ENCODE measurements at places on chromosomes 1 and 21. TPM values are rescaled to one million over a fixed set of nuclear protein-coding genes. Genes with fewer than 3 reads are reported as not detected.

GRCh38 chr1:89670163-89670562 is 37.2 kb downstream of the LRRC8C start:
- H3K27me3 ChIP-seq: no peaks in the 10 kb centered on the region
- peaks cover 81% of the 10 kb centered on the region for H3K4me1 ChIP-seq
- DNase-seq: peak; percentile 70
- no peaks in the 10 kb centered on the region for H3K36me3 ChIP-seq
- peak overlapping the region; percentile 39 for H3K27ac ChIP-seq
- H3K4me3 ChIP-seq: no peak overlapping the region

The E2F2 gene
- 19.6 TPM for total RNA-seq

- DNase-seq: no peak
- H3K4me1 ChIP-seq: no peaks in the 10 kb centered on the region
- no peak overlapping the region for H3K27ac ChIP-seq
- no peak overlapping the region for H3K4me3 ChIP-seq
- H3K36me3 ChIP-seq: no peaks in the 10 kb centered on the region
Measured at GRCh38 chr1:91754348-91754747, 131.6 kb downstream of the TGFBR3 start.

- no peak for DNase-seq
- H3K27me3 ChIP-seq: no peaks in the 10 kb centered on the region
- no peaks in the 10 kb centered on the region for H3K36me3 ChIP-seq
- H3K27ac ChIP-seq: no peak overlapping the region
- peaks cover 42% of the 10 kb centered on the region for H3K4me1 ChIP-seq
Measured at GRCh38 chr1:53586765-53587164, 127.6 kb downstream of the DMRTB1 start.

The TNFSF18 gene
- total RNA-seq: not detected

DNA sequence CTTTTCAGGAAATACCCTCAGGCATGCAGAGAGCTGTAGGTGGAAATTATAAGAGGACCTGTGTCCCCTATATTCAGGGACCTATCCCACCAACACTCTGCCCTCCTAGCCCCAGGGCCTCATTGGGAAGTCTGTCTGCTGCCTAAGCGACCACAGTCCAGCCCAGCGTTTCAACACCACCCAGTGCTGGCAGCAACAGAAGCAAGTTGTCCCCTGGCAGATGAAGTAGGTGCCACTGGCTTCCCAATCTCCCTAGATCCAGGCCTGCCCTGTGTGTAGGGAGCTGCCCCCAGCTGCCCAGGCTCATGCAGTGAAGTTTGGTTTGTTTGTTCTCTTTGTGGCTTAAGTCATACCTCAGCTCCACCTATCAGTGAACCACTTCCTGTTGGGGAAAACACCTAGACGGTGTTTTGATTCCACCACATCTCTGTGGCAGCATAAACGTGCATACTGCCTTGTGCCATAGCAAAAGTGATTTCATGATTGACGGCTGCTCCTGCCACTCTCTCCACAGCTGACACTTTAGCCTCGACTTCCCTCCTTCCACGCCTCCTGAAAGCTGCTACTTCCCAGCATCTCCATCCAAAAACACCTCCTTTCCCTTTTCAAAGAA is 8.1 kb upstream of the LEFTY1 start:
- peaks cover 44% of the 10 kb centered on the region for H3K4me1 ChIP-seq
- no peaks in the 10 kb centered on the region for H3K27me3 ChIP-seq
- peak overlapping the region; percentile 48 for H3K4me3 ChIP-seq
- DNase-seq: peak; percentile 85
- no peaks in the 10 kb centered on the region for H3K36me3 ChIP-seq

The AKT3 gene
- total RNA-seq: 49.6 TPM

GRCh38 chr1:158732524-158732923 is 12.0 kb upstream of the OR6K3 start:
- no peak for DNase-seq
- H3K4me3 ChIP-seq: no peak overlapping the region
- no peaks in the 10 kb centered on the region for H3K4me1 ChIP-seq

- DNase-seq: no peak
Measured at GRCh38 chr1:27099587-27100334, 55.2 kb downstream of the SLC9A1 start.

DNA sequence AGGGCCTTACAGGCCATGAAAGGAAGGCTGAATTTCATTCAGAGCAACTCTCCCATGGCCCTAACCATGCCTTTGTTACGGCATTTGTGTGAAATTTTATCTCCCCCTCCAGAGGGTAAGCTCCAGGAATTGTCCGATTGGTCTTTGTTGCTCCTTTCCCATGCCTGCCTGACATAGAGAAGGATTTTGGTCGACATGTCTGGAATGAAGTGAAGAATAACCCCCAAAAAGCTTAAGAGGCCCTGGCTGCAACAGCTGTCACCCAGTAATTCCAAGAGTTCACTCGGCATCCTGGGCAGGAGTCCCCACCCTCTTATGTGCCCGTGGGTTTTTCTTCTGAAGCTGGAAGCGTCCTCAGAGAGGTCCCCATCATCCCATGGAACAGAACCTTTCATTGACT is 20.6 kb downstream of the CDA start:
- H3K4me1 ChIP-seq: no peaks in the 10 kb centered on the region
- no peak overlapping the region for H3K27ac ChIP-seq
- H3K36me3 ChIP-seq: no peaks in the 10 kb centered on the region
- DNase-seq: no peak
- no peaks in the 10 kb centered on the region for H3K27me3 ChIP-seq
- H3K4me3 ChIP-seq: no peak overlapping the region

DNA sequence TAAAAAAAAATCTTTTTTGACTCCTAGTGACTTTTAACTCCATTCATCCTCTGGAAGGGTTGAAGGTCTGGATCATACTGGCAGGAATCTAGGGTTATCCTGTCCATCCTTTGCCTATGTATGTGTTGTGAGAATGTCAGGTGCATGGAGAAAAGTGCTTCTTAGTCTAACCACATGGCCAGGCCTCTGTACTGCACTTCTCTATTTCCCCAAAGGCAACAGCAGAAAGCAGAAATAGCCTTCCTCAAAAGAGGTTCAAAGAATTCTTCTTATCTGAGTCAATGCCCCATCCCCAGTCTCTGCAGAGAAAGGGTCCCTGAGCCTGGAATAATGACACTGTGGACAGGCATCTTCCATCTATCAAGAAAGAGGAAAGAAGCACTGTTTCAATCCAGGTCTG is 85.7 kb upstream of the CD34 start:
- no peak overlapping the region for H3K4me3 ChIP-seq
- H3K36me3 ChIP-seq: no peaks in the 10 kb centered on the region
- DNase-seq: no peak
- H3K4me1 ChIP-seq: no peaks in the 10 kb centered on the region
- H3K27me3 ChIP-seq: no peaks in the 10 kb centered on the region

DNA sequence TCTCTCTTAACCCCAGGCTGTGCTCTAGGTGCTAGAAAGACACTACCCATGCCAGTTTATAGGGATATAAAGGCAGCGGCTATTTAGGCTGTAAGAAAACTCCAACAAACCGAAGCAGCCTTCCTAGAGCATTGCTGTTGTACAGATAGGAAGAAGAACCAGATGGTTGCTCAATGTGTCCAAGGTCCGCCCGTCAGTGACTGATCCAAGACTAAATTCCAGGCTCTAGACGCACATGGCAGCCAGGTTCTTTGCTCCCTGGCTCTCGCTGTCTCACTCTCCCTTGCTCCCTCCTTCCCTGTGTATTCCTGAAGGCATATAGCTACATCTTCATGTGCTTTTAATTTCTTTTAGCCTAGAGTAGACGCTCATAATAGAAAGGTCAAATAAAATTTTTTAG is 303.4 kb downstream of the KIF26B start:
- H3K27ac ChIP-seq: no peak overlapping the region
- no peak overlapping the region for H3K4me3 ChIP-seq
- no peaks in the 10 kb centered on the region for H3K4me1 ChIP-seq
- no peaks in the 10 kb centered on the region for H3K36me3 ChIP-seq
- DNase-seq: no peak

GRCh38 chr21:33461538-33462250 is 18.1 kb downstream of the TMEM50B start:
- no peak overlapping the region for H3K4me3 ChIP-seq
- no peak for DNase-seq
- peaks cover 5% of the 10 kb centered on the region for H3K36me3 ChIP-seq
- no peaks in the 10 kb centered on the region for H3K27me3 ChIP-seq

The ADAMTS1 gene
- not detected for total RNA-seq

The TFF1 gene
- total RNA-seq: not detected

DNA sequence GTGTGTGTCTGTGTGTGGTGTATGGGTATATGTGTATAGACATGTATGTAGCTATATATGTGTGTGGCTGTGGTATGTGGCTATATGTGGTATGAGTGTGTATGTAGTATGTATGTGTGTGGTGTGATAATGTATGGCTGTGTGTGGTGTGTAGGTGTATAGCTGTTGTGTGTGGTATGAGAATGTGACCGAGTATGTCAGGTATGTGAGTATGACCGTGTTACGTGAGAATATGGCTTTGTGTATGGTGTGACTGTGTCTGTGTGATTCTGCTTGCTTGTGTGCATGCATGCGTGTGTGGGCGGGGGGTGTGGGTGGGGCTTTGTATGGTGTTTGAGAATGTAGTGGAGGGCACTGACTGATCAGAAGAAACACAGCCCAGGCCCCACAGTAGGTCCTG is 3.5 kb downstream of the ZNF691 start:
- no peaks in the 10 kb centered on the region for H3K27me3 ChIP-seq
- H3K4me1 ChIP-seq: peaks cover 20% of the 10 kb centered on the region
- no peak for DNase-seq
- H3K27ac ChIP-seq: no peak overlapping the region

The LRRC7 gene
- total RNA-seq: not detected

The SMPDL3B gene
- total RNA-seq: 0.27 TPM

- no peak for DNase-seq
- H3K27me3 ChIP-seq: no peaks in the 10 kb centered on the region
- no peak overlapping the region for H3K27ac ChIP-seq
- peaks cover 59% of the 10 kb centered on the region for H3K4me1 ChIP-seq
Measured at GRCh38 chr1:55210990-55211801, 4.0 kb downstream of the USP24 start.

- H3K36me3 ChIP-seq: peaks cover 18% of the 10 kb centered on the region
- peak; percentile 88 for DNase-seq
- peak overlapping the region; percentile 48 for H3K4me3 ChIP-seq
- no peaks in the 10 kb centered on the region for H3K27me3 ChIP-seq
- peaks cover 98% of the 10 kb centered on the region for H3K4me1 ChIP-seq
- H3K27ac ChIP-seq: peak overlapping the region; percentile 53
Measured at GRCh38 chr1:30749691-30750583, 7.6 kb downstream of the LAPTM5 start.

DNA sequence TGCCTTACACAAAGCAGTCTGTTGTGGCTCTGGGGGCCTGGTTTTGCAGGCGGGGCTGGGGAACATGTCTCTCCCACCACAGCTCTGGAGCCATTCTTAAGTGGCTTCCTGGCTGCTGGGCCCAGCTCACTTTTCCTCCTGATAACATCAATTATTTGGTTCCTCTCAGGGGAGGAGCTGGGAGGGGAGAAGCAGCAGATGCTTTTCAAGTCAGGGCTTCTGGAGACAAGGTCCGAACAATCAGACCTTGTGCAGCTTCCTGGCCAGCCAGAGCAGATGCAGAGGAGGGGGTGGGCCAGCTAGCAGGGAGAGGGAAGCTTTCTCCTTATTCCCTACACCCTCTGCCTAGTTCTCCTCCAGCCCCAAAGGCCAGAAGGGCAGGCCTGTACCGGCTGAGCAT is 3.7 kb upstream of the PAQR6 start:
- peaks cover under 1% of the 10 kb centered on the region for H3K4me1 ChIP-seq
- H3K27ac ChIP-seq: no peak overlapping the region
- peaks cover 53% of the 10 kb centered on the region for H3K36me3 ChIP-seq
- DNase-seq: no peak
- no peaks in the 10 kb centered on the region for H3K27me3 ChIP-seq

The CAPN9 gene
- not detected for total RNA-seq

- no peaks in the 10 kb centered on the region for H3K4me1 ChIP-seq
- H3K36me3 ChIP-seq: no peaks in the 10 kb centered on the region
- no peaks in the 10 kb centered on the region for H3K27me3 ChIP-seq
- no peak overlapping the region for H3K4me3 ChIP-seq
- DNase-seq: no peak
Measured at GRCh38 chr1:245788886-245789285, 634.1 kb downstream of the KIF26B start.

DNA sequence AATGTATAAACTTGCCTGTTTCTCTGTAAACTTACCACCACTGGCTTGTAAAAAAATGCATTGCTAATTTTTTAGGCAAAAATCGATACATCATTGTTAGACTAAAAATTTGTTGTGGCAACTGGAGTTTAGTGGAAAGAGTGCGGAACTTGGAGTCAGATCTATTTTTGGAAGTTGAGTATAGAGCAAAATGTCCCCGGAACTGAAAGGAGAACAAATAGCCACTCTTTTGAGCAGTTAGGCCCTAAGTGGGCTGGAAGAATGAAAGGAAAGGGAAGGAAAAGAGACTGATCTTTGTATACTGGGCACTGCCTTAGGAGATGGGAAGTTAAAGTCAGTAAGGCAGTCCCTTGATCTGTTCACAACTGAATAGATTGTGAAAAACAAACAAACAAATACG is 30.2 kb downstream of the OPTC start:
- H3K27ac ChIP-seq: no peak overlapping the region
- no peak overlapping the region for H3K4me3 ChIP-seq
- H3K36me3 ChIP-seq: no peaks in the 10 kb centered on the region

GRCh38 chr1:245481261-245481660 is 326.5 kb downstream of the KIF26B start:
- H3K4me3 ChIP-seq: no peak overlapping the region
- DNase-seq: no peak
- no peak overlapping the region for H3K27ac ChIP-seq
- H3K4me1 ChIP-seq: no peaks in the 10 kb centered on the region
- no peaks in the 10 kb centered on the region for H3K36me3 ChIP-seq
- H3K27me3 ChIP-seq: no peaks in the 10 kb centered on the region

DNA sequence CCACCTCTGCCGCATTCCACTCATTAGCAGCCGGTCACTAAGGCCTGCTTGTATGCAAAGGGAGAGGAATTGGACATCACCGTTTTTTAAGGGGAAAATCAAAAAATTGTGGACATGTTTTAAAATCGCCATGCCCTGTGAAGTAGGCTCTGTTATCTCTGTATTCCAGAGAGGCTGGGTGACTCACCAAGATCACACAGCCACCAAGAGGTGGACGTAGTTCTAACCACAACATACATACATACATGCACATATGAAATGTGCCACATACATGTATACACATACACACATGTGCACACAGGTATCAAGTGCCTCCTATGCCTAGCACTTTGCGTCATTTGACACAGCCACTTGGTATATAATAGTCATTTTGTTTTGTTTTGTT is 16.0 kb upstream of the ZSCAN20 start:
- H3K27me3 ChIP-seq: peaks cover 6% of the 10 kb centered on the region
- no peak overlapping the region for H3K4me3 ChIP-seq
- H3K4me1 ChIP-seq: no peaks in the 10 kb centered on the region
- H3K27ac ChIP-seq: no peak overlapping the region

DNA sequence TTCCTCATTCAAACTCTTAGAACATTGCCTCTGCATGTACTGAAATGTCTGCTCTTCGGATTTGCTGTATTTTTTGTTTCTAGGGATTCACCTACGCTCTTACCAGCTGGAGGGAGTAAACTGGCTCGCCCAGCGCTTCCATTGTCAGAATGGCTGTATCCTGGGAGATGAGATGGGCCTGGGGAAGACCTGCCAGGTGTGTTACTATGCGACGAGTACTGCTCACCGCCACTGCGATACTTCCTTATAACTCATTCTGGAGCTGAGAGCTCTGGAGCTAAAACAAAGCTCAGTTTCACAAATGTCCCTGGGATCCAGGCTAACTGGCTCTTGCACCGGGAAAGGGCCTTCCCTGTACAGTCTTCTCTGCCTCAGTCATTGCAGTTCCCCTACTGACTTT is 10.1 kb downstream of the CHD1L start:
- H3K27ac ChIP-seq: no peak overlapping the region
- no peak overlapping the region for H3K4me3 ChIP-seq
- peaks cover 7% of the 10 kb centered on the region for H3K36me3 ChIP-seq
- DNase-seq: no peak
- no peaks in the 10 kb centered on the region for H3K27me3 ChIP-seq

The LCE1F gene
- not detected for total RNA-seq

The VANGL1 gene
- 3.3 TPM for total RNA-seq

Measured in CD8-positive, alpha-beta memory T cell (primary cell).